AG09319 (cell line): ENCODE measurements at places on chromosomes 3 and 15.

- no peak for DNase-seq
These were observed 11.5 kb downstream of the HTD2 start for GRCh38 chr3:58317811-58318210.

GRCh38 chr3:101027286-101027685 lies 34.1 kb upstream of the ABI3BP start:
- no peak for DNase-seq

DNA sequence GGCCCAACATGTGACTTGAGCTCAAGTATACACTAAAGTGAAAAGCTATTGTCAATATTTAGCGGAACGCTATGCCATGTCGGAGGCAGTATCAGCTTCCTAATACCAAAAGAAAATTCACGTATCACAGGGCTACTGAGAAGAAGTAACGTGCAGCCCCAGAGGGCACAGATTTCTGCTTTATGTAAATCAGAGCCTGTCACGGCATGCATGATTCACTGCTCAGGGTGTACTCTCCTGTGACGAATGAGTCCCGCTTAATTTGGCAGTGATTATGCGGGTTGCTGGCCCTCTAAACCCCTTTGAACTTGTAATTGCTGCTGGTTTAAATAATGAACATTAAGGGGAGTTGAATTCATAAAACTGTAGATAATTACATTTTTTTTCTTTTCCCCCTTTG lies 85.3 kb downstream of the MEIS2 start:
- DNase-seq: peak; percentile 67

GRCh38 chr3:159146856-159147435 lies 345.1 kb downstream of the MFSD1 start:
- DNase-seq: no peak
